ENCODE measurements at places on chromosomes 2 and 18.

GRCh38 chr18:46098616-46098933 is 479 bp upstream of the ATP5F1A start:
- no peak for DNase-seq

- DNase-seq: no peak
Observed at GRCh38 chr2:201220102-201220570, 37.2 kb downstream of the CASP10 start.

DNA sequence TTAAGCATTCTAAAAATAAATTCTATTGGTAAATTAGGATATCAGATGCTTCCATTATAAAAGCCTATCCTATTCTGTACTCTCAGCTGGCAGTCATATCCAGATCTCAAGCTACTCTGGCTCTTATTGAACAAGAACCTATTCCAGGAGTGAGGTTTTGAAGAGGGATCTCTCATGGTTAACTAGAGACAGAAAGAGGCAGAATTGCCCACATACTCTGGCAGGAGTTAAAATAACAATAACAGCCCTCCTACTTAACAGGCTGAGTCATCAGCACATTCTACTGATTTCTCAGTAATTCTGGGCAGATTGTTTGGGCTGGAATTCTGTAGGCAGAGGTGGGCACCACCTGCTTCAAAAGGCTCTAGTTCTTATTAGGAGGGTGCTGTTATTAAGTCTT is 142.0 kb upstream of the UNC80 start:
- DNase-seq: no peak

GRCh38 chr18:48828194-48828545 is 122.6 kb downstream of the SMAD7 start:
- DNase-seq: no peak
